ENCODE measurements at places on chromosomes 2 and 18.

DNA sequence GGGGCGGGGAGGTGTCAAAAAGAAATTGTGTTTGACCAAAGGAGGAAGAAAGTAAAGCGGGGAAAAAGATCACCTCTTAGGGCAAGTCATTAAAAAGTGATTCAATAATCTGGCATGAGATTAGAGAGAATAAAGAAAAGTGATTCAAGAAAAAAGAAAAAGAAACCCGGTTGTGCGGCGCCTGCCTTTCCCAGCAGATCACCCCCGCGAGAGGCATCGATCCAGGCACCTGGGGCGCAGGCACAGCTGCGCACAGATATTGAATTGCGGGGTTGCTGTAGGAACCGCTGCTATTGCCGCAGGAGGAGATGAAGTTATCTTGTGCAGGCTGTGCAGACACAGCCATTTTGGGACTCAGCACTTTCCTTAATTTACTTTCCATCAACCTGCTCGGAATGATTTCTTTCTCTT is 71.2 kb downstream of the PLB1 start:
- DNase-seq: no peak

DNA sequence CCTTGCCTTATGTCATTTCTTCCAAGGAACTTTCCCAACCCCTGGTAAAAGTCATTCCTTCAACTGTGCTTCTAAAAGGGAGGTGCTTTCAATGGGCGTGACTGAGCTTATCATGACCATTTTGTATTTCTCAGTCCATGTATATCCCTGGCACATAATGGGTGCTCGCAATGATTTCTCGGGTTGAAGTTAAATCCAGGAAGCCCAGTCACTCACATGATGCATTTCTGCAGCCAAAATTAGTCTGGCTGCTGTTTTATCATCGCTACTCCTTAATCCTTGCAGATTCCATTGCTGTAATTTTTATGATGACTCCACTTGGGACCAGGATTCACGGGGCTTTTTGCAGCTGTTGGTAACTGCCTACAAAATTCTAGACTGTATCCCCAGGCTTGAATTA is 25.9 kb upstream of the RFX8 start:
- no peak for DNase-seq

GRCh38 chr18:55136864-55137263 is 177.6 kb upstream of the CCDC68 start:
- no peak for DNase-seq

DNA sequence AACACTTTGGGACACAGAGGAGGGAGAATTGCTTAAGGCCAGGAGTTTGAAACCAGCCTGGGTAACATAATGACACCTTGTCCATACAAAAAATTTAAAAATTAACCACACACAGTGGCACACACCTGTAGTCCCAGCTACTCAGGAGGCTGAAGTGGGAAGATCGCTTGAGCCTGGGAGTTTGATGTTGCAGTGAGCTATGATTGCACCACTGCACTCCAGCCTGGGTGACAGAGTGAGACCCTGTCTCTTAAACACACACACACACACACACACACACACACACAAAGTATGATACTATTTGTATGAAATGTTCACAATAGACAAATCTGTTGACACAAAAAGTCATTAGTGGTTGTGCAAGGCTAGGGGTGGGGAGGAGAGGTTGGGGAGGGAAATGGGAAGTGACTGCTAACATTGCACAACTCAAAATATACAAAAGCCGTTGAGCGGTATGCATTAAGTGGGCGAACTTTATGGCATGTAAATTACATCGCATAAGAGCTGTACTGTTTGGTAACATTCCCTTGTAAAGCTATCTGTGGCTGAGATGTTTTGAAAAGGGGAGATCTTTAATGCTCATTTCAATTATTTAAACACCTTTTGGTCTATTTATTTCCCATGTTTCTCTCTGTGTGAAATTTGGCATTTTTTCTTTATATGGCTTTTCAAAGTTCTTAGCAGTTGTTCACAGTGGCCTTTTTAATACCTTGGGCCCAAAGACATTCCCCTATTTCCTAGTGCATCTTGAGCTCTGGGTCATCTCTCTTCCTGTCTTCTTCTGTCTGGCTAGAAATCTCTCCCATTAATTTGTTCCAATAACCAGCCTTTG is 58.9 kb upstream of the ZNF516 start:
- DNase-seq: peak; percentile 96

- DNase-seq: no peak
Measured at GRCh38 chr18:59377613-59378337, 18.7 kb upstream of the LMAN1 start.

DNA sequence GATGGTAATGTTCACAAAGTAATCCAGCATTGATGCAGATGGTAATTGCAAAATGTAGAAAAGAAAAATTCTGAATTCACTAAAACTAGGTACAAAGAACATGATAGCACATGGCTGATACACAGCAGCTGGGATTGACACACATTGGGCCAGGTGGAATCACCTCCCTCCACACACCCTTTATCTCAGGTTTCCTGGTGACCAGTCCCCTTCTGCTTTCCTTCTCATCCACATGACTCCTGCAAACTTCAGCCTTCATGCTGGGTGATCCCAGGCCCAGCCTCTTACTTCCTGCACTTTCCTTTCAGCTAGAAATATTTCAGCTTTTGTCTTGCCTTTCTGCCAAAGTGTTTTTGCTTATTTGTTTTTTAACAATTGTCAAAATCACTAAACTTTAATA is 246.9 kb downstream of the LNPK start:
- no peak for DNase-seq

- peak; percentile 79 for DNase-seq
Measured at GRCh38 chr2:217899231-217900009, 103.4 kb downstream of the TNS1 start.

GRCh38 chr2:123540291-123540690 is 484.8 kb upstream of the CNTNAP5 start:
- no peak for DNase-seq

DNA sequence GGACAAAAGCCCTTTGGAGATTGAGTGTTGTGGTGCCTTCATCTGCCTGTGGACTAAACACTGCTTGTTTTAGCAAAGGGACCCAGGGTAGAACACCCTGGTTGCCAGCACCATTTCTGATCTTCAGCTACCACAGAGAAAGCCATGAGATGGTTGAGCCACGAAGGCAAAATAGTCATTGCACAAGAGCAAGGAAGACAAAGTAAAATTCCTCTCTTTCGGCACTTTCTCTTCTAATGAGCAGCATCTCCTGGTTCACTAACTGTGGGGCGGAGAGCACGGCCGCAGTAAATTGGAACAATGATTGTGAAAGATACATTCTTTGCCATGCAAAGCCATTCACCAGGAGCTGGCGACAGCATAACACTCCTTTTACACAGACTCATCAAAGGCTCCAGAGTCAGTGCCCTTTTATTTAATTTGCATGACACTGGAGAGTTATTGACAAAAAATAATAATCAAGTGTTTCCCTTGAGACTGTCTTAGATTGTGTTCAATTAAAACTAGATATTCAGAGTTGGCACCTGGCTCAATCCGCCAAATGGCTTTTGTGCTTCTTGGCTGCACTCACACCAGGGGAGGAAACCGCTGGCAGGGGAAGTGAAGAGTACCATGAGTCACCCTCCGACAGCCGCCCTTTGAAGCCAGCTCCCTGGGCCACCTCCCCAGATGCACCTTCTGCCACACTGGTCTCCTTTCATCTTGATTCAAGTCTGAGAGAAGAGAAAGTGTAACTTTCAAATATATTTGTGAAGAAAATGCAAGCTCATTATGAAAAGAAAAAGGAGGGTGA is 100.5 kb upstream of the MEIS1 start:
- DNase-seq: peak; percentile 54

DNA sequence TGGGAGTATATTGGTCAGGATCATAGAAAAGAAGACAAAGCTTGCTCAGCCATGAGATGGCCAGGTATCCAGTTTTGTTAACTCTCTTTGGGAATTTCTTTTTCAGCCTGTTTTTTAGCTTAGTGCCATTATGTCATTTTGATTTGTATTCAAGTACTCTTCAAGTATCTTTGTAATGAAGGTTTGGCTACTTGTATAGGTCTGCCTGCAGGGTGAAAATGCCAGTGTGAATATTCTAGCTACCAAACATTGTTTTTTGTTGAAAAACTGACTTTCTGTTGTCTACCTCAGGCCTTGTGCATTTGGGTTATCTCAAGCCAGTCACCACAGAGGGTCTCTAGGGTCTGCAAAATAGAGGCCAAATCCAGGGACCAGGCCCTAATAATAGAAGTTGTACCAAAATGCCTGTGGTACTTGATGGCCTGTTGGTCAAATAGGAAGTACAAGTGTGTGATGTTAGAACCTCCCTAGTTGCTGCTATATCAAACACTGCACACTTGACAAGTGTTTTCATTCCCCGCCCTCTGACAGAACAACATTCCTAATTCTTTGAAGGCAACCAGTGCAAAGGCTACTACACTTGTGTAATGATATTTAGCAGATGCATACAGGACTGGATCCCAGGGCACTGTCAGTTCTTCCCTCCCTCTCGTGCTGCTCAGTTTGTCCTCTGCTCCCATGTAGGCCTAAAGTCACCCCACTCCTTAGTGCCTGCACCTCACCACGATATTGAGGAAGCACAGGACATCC is 36.4 kb downstream of the RNMT start:
- DNase-seq: no peak

DNA sequence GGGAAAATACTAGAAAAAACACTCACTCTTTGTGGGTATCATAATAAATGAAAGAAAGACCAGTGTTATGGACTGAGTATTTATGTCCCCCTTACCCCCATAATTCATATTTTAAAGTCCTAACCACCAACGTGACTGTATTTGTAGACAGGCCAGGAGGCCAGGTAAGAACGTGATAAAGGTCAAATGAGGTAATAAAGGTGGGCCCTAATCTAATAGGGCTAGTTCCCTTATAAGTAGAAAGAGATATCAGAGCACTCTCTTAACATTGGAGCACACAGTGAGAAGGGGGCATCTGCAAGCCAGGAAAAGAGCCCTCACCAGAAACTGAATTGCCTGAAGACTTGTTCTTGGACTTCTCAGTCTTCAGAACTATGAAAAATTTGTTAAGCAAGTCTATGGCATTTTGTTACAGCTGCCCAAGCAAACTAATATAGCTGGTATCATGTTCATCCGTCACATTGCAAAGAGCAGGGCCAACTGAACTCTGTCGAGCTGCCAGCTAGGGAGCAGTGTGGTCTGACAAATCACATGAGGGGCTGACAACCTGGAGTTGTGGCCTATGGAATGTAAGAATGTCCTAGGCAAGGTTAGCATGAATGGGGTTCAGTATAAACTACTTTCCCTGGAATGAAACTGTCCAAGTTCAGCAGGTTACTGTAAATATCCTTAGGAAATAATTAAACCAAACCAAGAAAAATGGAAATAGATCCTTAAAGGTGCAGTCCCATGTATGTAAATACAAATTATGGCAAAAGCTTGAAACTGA is 280.9 kb downstream of the ZNF385B start:
- DNase-seq: no peak

- no peak for DNase-seq
Measured at GRCh38 chr2:27265536-27265870, 2.7 kb upstream of the SLC30A3 start.

DNA sequence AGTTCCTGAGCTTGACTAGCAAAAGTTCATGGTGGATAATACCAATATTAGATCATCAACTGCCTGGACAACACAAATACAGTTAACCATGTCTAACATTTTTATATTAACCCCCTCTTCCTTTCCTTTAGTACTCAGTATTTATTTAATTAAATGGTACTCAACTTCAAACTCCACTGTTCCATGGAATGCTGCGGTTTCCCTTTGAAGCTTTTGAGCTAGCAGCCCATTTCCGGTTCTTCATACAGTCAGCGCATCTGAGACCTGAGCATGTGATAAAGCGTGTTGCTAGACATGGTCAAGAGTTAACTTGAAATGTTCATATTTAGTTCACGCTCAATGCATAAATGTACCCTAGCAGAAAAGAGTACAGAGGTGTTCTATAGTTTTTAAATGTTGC is 278.4 kb downstream of the ALPK2 start:
- DNase-seq: no peak

- peak; percentile 51 for DNase-seq
Measured at GRCh38 chr2:37343537-37344434, 644 bp upstream of the QPCT start.

- DNase-seq: no peak
Measured at GRCh38 chr2:76316691-76317090, 606.0 kb upstream of the GCFC2 start.

DNA sequence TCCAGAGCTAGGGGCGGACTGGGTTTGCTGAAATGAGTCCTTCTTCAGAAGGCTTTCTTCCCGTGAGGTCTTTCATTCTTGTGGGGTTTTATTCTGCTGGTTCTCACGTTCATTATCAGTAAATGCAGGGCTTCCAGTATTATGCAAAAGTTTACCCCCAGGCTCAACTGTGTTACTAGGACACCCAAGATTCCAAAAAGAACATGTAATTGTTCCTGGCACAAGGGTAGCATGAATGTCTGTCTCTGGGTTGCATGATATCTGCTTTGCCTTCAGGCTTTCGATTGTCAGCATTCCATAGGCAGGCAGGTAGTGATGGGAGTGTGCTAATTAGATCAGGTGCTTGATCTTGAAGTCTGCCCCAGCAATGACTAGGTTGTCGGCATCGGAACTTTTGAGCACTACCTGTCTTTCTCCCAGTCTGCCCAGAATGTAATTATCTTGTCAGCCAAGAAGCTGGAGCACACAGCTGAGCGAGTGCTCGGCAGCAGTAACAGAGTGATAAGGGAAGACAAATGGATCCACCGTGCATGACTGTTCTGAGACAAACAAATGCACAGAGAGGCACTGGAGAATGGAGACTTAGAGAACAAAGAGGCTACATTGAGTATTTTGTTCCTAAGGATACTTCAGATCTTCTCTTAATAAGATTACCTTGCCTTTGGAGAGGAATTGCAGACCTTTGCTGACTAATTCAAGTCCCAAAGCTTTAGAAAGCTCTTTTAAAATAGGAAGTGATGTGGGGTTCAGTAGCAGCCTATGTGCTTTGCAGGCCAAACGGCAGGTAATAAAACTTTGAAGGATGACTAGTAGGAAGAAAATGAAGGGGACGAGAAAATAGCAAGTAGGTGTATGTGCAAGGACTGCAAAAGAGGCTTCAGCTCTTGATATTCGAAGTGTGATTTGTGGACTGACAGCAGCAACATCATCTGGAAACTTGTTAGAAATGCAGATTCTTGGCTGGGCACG is 41.9 kb downstream of the ITGB6 start:
- DNase-seq: no peak

DNA sequence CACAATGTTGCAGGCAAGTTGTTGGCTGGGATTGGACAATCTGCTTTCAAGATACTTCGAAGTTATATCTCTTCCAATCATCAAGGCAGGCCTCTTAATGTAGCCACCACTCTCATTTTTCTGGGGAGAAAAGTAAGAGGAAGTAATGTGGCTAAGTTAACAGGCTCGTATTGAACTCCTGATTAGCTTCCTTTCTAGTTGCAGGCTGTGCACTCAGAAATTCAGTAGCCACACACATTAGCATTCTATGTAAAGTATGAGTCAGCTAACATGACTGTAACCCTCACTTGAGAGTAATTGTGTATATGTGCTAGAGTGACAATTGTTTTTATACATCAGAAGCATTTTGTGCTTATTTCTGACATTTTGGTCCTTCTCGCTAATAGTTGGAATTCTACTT is 3.3 kb downstream of the TWSG1 start:
- DNase-seq: peak; percentile 82

DNA sequence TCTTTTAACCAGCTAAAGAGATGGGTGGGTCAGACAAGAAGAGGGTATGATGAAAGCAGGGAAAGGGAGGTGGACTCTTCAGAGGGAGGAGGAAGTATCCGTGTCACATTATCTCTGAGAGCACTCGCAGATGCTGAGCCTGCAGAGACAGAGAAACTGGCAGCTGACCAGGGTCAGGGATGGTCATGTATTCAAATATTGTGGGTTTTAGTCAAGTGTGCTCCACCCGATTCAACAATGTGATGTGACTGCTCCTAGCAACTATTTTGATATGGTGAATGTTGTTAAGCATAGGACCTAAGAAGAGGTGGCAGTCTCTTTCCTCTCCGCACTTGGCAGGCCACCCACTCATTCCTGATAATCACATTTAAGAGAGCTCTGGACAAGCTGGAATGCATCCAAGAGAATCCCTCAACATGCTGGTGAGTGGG is 1.3 kb upstream of the CLIP4 start:
- peak; percentile 83 for DNase-seq

Measured in NB4 (cell line).